Mucosa of descending colon (tissue), 3 donors: ENCODE measurements at places on chromosomes 2 and 18. TPM values are rescaled to one million over a fixed set of nuclear protein-coding genes. Genes with fewer than 3 reads are reported as not detected.

DNA sequence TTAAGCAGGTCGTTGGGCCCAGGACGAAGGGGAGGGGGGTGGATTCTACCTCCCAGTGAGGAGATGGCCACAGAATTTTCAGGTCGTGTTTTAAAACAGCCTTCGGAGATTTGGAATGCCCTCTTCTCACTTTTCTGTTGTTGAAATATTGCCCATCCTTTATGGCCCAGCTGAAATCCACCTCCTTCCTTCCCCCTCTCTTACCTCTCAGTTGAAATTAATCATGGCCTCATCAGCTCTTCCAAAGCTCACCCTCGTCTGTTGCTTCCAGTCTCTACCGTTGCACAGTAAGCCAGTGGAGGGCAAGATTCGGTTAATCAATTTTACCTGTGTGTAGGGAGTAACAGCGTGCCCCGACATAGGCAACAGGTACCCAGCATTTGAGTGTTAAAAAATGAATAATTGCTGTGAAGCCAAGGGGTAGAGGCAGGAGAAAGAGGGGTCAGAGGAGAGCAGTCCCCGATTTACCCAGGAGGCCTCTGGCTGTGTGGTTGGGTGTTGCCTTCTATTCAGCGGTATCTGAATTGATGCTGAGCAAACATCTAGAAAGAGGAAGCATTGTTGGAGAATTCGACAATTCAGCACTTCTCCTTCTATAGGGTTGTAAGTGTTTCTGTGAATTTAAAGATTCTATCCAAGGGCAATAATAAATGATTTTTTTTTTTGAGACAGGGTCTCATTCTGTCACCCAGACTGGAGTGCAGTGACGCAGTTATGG lies 8.6 kb upstream of the PDIA6 start:
- no peak for DNase-seq

Gene TCF23
- 0.05 TPM for total RNA-seq

DNA sequence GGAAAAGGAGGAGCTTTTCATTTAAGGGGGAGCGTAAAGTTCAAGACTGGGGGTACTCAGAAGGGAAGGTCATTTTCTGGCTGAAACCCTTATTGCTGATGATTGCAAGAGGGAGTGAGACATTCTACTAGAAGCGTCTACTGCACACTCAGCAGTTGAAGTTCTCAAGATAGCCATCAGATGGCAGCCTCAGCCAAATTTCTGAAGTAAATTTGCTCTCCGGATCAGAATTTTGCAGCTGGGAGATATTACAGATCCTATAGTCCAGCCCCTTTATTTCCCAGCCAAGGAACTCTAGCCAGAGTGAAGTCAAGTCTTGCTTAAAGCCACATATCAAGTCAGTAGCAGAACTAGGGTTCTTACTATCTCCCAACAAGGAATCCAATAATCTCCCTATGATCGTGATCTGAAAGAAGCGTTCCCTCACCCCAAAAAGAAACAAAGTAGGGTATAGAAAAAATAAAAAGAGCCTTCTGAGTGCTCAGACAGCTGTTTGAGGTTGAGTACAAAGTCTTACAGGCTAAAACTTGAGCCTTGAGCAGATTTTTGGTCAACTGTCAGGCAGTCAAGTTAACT lies 24.0 kb downstream of the RAX start:
- peak; percentile 58 for DNase-seq

- DNase-seq = no peak
These were observed 29.3 kb downstream of the DDX1 start for GRCh38 chr2:15620857-15621471.

- DNase-seq = no peak
These were observed 10.0 kb downstream of the SLC4A5 start for GRCh38 chr2:74333175-74333574.

Gene SERPINB10
- total RNA-seq = not detected

DNA sequence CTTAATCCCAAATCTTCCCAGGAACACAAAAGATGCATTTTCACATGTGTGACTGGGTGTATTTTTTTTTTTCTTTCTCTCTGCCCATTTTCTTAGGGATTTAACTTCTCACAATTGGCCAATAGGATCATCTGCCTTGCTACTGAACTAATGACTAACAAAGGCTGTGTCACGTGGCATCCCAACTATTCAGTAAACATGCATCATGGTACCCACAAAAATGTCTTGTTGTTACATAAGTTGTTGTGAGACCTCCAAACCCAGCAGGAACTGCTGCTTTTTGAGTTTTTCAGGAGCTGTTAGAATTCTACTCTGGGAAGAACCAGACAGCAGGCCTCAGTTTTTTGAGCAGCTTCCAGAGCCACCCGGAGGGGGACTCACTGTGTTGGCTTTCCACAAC lies 31.9 kb downstream of the GAD1 start:
- no peak for DNase-seq

DNA sequence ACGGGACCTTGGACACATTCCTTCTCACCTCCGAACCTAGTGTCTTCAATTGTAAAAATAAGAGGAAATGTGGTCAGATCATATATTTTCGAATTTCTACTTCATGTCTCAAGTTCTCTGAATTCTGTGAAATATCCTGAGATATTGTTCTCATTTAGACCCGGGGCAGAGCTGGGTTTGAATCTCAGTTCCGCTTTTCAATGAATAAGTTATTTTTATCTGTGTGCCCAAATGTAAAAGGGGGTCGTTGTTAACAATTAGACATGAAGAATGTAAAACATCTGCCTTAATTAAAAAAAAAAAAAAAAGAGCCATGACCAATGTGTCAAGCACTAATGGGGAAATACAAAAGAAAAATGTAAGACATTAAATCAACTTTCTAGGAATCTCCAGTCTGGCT lies 48.9 kb upstream of the BCL11A start:
- DNase-seq = no peak

DNA sequence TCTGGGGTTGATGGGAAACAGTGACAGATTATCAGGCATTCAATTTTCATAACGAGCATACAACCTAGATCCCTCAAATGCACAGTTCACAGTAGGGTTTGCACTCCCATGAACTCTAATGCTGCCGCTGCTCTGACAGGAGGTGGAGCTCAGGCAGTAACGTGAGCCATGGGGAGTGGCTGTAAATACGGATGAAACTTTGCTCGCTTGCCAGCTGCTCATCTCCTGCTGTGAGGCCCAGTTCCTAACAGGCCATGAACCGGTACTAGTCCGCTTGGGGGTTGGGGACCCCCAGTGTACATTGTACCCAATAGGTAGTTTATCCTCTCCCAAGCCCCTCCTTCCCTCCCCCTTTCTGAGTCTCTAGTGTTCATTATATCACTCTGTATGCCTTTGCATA lies 94.6 kb downstream of the PTH2R start:
- DNase-seq = peak; percentile 42

Gene DAW1
- total RNA-seq = not detected

- no peak for DNase-seq
These were observed 38.4 kb downstream of the LYPD6B start for GRCh38 chr2:149076863-149077412.

Gene CFAP221
- 0.51 TPM for total RNA-seq

DNA sequence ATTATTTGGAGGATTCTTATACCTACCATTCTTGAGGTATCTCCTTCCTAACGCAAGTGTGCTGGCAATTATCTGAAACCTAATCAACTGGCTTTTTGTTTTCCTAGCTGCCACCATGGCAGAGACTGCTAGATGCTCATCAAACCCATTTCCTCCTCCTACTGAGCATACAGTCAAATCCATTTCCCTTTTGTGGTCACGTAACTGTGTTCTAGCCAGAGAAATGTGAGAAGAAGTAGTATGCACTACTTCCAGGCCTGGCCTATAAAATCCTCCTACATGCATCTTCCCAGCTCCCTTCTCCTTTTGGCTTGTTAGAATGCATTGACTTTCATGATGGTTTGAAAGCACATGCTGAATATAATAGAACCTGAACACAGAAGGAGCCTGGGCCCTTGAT lies 494.1 kb upstream of the MEIS1 start:
- no peak for DNase-seq

- DNase-seq = no peak
These were observed 142.4 kb upstream of the ZNF236 start for GRCh38 chr18:76679945-76680344.

DNA sequence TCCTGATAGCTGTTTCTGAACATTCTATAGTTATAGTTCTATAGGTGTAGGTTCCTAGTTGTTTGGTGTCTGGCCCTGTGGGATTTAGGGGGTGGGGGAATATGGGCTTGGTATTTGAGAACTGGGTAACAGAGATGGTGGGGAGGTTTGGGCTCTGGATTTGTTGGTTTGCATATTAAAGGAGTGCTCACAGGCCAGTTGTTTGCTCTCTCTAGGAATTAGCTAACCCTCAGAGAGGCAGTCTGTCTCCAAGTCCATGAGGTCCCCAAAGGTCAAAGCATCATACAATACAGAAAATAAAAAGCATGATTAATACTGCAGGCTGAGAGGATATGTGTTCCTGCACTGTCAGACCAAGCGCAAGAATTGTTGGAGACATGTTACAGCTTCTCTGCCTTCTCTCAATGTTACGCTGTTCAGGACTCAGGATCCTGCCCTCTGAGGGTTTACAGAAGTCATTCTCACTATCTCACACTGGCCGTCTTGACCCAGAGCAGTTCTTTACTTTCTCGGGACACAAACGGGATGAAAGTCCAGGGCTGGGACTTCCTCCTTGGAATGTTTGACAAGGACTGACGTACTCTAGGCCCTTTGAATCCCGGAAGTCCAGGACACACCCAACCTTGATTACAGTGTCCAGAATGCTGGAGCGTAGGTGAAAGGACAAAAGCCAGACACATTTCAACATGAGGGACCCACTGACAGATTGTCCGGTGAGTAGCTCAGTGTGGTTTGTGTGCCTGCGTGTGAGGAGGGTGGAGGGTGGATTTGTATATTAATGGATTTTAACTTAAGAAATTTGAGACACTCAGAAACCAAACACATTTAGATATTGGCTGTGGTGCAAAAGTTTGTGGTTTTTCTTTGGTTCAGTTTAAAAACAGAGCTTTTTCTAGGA lies at the start of gene NOSTRIN:
TSS of gene NOSTRIN (plus strand) at position 677 of the 898 bp plus-strand sequence. CDS start at position 687, 10 bp downstream.
- peak; percentile 54 for DNase-seq

DNA sequence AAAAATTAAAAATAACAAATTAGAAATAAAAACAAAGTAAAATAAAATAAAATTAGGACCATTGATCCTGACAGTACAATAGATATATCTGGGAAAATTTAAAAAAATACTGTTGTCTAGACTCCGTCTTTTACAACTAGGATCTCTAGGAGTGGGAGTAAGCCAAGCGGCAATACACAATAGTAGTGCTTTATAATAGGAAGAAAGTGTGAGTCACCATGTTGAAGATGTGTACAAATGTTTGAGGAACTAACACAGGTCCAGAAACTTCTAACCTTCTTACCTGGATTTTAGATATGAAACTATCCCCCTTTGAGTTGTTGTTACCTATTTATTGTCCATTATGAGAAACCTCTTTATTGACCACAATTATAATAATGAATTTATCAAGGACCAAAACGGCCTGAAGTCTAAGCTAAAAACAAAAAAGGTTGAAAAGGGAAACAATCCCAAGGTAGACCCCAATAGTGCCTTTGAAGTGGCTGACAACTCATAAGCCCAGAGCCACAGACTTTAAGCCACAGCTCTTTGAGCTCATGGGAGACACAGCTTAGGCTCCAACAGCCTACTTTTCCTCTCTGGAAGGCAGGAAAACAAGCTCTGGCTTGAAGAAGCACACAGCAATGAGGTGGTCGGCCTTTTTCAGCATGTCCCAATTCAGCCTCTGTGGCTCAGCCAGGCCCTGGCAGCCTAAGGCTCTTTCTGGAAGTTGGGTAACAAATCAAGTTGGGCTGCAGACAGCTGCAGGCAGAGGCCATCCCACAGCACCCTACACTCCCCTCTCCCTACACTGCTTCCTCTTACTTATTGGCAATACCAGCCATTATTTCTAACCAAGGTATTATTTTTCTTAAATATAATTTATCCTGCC lies 62.9 kb downstream of the AQP4 start:
- no peak for DNase-seq

Gene LOXL3
- total RNA-seq = 4.4 TPM

- DNase-seq = no peak
These were observed 224.8 kb upstream of the GYPC start for GRCh38 chr2:126431136-126431535.

Gene CCDC85A
- 2.7 TPM for total RNA-seq

- DNase-seq = no peak
These were observed 120.6 kb downstream of the MYCN start for GRCh38 chr2:16060936-16061338.

DNA sequence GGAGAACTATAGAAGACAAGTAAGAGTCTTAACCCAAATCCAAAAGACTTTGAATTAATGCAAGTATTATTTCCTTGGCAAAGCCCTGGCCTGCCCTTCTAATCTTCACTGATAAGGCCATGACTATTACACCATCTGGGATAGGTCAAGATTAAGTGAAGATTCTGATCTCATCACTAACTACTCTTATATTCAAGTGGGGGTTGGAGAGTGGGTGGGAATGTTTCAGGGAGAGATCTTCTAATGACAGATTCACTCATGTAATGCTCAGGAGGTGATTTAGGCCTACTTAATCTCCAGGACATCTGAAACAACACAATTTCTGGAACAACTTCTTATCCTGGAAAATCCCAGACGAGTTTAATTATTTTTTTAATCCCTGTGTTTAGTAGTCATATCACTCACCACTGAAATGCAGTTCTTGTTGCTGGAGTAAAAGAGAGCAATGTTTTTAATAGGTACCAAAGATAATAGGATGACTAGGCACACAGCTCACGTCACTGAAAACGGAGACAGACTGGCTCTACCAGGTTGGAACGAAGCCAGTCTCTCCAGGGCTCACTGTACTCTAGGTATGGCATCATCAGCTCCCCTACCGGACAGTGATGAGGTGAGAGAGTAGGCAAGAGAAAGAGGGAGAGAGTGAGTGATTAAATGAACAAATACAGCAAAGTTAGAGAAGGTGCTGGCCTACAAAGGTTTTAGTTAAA lies 133.1 kb downstream of the NCKAP5 start:
- no peak for DNase-seq

DNA sequence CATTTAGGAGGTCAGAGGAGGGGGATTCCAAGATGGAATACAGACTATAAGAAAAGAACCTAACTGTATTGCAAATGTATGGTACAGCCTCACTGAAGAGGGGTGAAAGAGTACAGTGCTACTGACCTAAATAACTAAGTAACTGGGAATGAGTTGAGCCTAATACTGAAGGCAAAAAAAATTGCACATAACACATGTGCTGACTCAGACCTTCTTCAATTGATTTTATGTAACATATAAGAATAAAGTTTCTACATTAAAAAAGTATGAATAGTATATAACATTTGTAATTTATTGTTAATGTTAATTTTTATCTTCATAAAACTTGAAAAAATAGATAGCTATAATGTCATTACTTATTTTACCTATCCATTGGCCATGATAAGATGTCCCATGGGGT lies 41.7 kb downstream of the MALT1 start:
- no peak for DNase-seq

Gene GALNT13
- total RNA-seq = 1.5 TPM

- DNase-seq = no peak
These were observed at the start of gene CHST9 for GRCh38 chr18:27185025-27185763. CHST9 (minus strand) TSS chr18:27185308; CDS start chr18:27142809, 42,499 bp downstream.

DNA sequence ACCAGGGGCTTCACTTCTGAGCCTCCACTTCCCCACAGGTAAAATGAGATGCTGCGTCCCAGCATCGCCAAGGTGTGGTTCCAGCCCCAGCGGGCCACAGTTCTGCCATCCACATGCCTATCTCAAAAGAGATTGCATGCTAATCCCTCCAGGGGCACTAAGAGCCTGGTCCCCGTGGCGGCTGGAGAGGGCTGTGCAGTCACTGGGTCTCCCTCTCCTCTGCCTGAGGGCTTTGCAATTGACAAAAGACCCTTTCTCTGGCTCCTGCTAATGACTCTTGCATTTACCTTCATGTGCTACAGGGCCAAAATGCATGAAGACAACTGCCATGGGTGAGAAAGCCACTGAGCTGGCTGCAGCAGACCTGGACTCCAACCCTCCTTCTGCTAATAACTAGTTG lies 18.5 kb downstream of the ZBTB7C start:
- no peak for DNase-seq

Gene SCN9A
- 9.0 TPM for total RNA-seq

- DNase-seq = no peak
These were observed 492.8 kb upstream of the RAB12 start for GRCh38 chr18:8116341-8117005.
